ENCODE measurements at places on chromosomes 7 and 10.

GRCh38 chr7:106236065-106236464, 48.7 kb downstream of the NAMPT start:
- DNase-seq: no peak

- DNase-seq: no peak
Measured at GRCh38 chr10:57162231-57162630, 801.2 kb upstream of the ZWINT start.

GRCh38 chr10:132030898-132031463, 34.8 kb upstream of the JAKMIP3 start:
- no peak for DNase-seq

GRCh38 chr7:18166002-18166401, 138.4 kb upstream of the PRPS1L1 start:
- DNase-seq: no peak

GRCh38 chr10:109963439-109963838, 40.1 kb upstream of the XPNPEP1 start:
- DNase-seq: no peak

GRCh38 chr7:40234046-40234445, 99.2 kb downstream of the SUGCT start:
- DNase-seq: no peak

DNA sequence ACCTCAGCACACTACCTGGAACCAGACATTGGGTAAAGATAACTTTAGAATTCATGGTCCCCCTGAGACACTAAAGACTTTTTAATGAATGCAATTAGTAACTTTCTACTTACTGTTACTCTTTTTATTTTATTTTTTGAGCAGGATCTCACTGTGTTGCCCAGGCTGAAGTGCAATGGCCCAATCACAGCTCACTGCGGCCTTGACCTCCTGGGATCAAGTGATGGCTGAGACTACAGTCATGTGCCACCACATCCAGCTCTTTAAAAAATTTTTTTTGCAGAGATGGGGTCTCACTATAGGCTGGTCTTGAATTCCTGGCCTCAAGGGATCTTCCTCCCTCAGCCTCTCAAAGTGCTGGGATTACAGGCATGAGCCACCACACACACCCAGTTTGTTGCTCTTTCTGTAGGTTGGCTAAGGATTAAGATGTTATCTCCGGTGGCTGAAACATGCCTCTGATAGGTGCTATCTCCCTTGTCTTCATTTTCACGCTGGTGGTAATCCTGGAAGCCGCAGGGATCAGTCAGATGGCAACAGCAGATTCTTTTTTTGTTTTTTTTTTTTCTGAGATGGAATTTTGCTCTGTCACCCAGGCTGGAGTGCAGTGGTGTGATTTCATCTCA, 128.3 kb downstream of the TCF7L2 start:
- no peak for DNase-seq

GRCh38 chr10:11525503-11525902, 85.9 kb downstream of the USP6NL start:
- DNase-seq: no peak

DNA sequence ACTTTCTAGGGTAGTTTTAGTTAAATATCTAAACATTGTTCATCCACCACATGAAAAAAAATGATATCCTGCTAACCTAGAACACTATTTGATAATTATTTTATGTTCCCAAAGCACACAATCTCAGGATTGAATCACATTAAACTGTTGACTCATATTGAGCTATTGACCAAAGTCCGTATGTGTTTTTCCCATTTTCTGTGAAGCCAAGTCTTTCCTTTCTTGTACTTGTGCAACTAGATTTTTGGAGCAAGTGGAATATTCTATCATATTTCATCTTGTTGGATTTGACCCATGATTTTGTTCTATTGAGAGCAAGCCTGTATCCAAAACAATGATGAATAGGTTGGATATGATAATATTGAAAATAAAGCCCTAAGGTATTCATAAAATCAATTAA, 164.6 kb downstream of the SKAP2 start:
- DNase-seq: no peak

GRCh38 chr7:90290244-90291113, 30.6 kb downstream of the FAM237B start:
- no peak for DNase-seq

GRCh38 chr7:32943252-32944030, 13.8 kb upstream of the FKBP9 start:
- no peak for DNase-seq

- DNase-seq: no peak
Measured at GRCh38 chr7:2016021-2016631, 216.6 kb downstream of the MAD1L1 start.

- no peak for DNase-seq
Measured at GRCh38 chr10:118167056-118167700, 120.4 kb upstream of the RAB11FIP2 start.

GRCh38 chr10:9172276-9172675, 1117.8 kb downstream of the GATA3 start:
- DNase-seq: no peak

GRCh38 chr7:117090791-117091190, 137.5 kb downstream of the ST7 start:
- no peak for DNase-seq

GRCh38 chr7:40599836-40600235, 465.0 kb downstream of the SUGCT start:
- no peak for DNase-seq

DNA sequence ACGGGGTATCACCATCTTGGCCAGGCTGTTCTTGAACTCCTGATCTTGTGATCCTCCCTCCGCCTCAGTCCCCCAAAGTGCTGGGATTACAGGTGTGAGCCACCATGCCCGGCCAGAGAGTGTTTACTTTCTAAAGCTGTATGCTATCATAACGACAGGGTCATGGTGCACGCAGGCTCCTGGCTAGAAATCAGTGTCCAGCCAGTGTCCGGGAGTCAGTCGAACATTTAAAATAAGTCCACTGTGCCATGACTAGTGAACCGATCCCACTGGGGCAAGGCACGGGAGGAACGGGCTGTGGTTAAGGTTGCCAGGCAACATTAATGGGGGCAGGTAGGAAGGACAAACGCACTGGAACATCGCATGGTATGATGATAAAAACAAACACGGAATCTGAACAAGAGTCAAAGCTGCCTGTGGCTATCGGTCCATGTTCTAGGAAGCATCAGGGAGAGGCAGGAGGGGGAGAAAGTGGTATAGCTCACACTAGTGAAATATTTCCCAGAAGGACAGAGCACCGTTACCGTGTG, 89.0 kb upstream of the SEPHS1 start:
- no peak for DNase-seq

DNA sequence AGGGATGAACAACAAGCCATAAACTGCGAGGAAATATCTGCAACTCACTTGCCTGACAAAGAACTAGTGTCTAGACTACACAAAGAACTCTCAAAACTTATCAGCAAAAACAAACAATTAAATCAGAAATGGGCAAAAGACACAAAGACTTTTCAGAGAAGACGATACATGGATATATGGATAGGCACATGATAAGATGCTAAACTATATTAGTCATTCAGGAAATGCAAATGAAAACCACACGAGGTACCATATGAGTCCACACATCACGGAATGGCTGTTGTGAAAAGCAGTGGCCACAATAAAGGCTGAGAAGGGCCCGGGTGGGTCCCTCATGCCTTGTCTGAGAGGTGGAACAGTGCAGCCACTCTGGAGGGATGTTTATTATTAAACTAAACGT, 267.8 kb downstream of the WDR37 start:
- DNase-seq: no peak

DNA sequence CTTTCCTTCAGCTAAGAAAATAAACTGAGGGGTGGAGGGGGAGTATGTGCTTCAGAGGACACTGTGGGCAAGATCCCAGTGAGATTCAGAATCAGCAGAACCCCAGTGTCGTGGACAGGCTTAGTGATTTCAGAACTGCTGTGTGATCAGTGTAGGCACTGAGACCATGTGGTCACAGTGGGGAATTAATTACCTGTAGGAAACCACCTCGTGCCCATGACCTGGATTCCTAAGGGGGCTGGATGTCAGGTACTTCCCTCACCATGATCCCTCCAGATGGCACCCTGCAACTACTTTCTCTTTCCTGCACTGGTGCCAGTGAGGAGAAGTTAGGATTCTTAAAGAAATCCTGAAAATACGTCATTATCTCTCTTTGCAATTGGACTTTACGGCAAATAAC, 64.4 kb downstream of the HBP1 start:
- DNase-seq: no peak

DNA sequence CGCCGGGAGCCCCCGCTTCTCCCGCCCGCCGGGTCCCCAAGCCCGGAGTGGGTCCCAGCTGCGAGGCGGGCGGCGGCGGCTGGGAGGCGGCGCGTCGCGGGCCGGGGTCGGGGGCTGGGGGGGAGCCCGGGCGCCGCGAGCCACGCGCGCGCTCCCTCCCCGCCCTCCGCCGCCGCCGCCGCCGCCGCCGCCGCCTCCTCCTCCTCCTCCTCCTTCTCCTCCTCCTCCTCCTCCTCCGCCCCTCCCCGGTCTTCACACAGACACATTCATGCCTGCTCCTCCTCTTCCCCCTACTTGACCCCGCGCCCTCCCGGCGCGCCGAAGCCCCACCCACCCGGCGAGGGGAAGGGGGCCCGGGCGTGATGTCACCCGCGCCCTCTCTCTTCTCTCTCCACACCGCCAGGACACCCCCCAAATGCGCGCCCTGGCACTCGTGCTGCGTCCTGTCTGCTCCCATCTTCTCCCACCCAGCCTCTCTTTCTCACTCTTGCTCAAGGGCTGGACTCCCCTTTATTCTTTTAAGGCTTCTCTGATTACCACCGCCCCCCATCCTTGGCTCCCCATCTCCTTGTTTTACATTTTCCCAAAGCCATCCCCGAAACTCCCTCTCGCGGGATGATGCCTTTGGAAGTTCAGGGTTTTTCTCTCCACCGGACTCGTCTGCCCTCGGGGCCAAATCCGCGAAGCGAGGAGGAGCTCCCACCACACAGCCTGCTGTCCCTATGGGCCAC, 967 bp upstream of the GLI3 start:
- DNase-seq: no peak

Measured in COR-L47 (cell line).